ENCODE measurements at places on chromosomes 6 and 20. TPM values are rescaled to one million over a fixed set of nuclear protein-coding genes. Genes with fewer than 3 reads are reported as not detected.

Gene SS18L1
- 2.6 TPM for polyA plus RNA-seq

Gene LY6G6F
- not detected for polyA plus RNA-seq

Gene MAS1
- polyA plus RNA-seq: not detected

DNA sequence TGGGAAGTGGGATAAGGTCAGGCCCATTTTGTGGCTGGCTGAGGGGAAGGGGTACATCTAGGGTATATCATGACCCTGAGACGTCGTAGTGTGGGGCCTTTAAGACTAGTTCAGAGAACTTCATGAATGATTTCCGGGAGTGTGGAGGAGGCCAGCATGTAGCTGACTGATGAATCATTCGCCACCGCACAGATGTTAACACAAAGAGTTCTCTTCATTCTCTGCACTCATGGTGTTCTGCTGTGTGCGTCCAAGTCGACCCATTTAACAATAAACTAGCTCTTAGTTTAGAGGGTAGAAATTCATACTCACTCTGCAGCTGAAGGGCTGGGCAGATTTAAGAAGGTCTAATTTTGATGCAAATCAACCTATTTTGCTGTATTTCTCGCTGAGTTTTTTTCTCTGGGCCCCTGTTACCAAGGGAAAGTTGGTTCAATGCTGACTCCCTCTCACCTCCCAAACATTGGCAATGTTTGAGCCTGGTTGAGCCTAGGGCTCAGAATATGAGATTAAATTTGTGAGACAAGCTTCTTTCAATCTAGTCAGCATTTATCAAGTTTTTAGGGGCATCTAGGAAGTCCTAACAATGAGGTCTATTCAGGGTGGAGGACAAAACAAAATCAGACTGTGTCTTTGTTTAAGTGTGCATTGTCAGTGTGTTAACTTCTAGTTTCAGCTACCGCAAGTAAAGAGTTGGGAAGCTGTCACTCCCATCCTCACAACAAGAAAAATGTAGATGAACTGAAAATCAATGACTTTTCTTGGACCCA is 106.8 kb upstream of the CBLN4 start:
- no peak for DNase-seq

- no peak for DNase-seq
Measured at GRCh38 chr6:79764747-79765146, 133.6 kb downstream of the SH3BGRL2 start.

- DNase-seq: no peak
Measured at GRCh38 chr6:143361536-143362191, 88.8 kb downstream of the ADAT2 start.

- DNase-seq: no peak
Measured at GRCh38 chr6:42443312-42444060, 8.2 kb downstream of the TRERF1 start.

DNA sequence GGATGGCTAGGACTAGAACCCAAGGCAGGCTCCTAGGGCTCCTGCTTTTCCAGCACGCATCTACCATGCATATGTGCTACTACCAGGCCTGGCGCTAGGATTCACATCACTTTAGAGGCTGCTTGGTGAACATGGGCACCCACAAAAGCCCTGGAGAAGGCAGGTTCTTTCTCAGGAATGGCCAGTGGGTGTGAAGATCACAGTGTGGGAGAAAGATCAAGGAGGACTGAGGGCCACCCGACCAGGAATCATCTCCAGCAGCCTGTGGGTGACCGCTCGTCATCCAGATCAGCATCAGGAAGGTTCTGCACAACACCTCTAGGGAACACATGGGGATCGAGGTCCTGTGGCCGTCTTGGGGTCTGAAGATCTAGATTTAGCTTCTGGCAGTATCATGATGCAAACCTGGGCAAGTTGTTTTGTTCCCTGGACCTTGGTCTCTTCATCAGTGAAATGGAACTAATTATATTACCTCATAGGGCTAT is 27.3 kb downstream of the SRSF3 start:
- no peak for DNase-seq

GRCh38 chr6:152225241-152225934 is 411.8 kb downstream of the SYNE1 start:
- DNase-seq: no peak

- DNase-seq: no peak
Measured at GRCh38 chr6:41957117-41957516, 15.5 kb upstream of the CCND3 start.

- DNase-seq: no peak
Measured at GRCh38 chr20:17128206-17128605, 98.6 kb upstream of the PCSK2 start.

DNA sequence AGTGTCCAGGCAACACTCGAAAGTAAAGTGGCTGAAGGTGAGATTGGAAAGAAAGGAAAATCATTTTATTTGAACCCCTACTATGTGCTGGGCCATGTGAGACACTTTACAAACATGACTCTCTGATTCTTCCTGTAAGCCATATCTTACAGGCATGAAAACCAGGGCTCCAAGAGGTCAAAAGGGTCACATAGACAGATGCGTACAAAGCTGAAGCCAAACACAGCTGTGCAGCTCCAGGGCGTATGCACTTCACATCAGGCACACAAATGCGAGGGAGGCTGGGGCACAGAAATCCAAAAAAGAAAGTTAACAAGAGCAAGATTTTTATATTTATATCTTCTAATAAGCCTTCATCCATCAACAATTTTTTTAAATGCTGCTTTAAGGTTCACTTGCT is 176.5 kb downstream of the PHACTR1 start:
- no peak for DNase-seq

- no peak for DNase-seq
Measured at GRCh38 chr6:34022250-34022872, 123.5 kb downstream of the GRM4 start.

GRCh38 chr6:134235937-134236751 is 81.8 kb downstream of the SGK1 start:
- peak; percentile 77 for DNase-seq
